ENCODE measurements at places on chromosomes 3 and 15.
A peak's percentile ranks its signal among the peaks of the same experiment; 100 is the strongest.

- no peaks in the 10 kb centered on the region for H3K4me1 ChIP-seq
- no peak for DNase-seq
- no peak overlapping the region for H3K4me3 ChIP-seq
- H3K36me3 ChIP-seq, result no peaks in the 10 kb centered on the region
These were observed 341.4 kb downstream of the NAALADL2 start for GRCh38 chr3:175200391-175201095.

GRCh38 chr15:64092864-64093626 lies 593 bp downstream of the CIAO2A start:
- H3K4me3 ChIP-seq, result peak overlapping the region; percentile 62
- H3K27ac ChIP-seq, result peak overlapping the region; percentile 90
- peaks cover 12% of the 10 kb centered on the region for H3K36me3 ChIP-seq
- H3K27me3 ChIP-seq, result no peaks in the 10 kb centered on the region

DNA sequence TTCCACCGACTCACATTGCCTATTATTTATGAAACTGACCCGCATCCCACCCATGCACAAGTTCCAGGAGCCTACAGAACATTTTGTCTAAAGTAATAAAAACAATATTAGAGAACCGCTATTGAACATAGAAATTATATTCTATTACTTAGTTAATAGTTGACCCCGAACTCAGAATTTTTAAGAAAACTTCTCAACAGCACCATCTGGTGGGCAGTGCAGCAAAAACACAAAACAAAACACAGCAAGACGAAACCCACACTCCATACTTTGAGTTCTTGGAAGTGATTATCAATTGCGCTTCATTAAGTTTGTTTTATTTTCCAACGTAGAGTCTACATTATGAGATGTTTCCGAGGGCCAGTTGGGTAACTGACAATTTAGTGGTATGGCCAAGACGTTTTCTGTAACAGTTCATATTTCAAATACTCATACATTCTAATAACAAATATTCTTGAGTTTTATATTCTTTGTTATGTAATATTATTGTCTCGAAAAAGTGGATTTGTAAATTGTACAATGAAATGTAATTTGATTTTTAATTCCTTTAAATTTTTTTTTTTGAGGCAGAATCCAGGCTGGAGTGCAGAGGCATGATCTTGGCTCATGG lies 24.0 kb upstream of the C3orf70 start:
- H3K27me3 ChIP-seq, result peaks cover 3% of the 10 kb centered on the region
- no peak overlapping the region for H3K27ac ChIP-seq
- no peaks in the 10 kb centered on the region for H3K4me1 ChIP-seq
- H3K36me3 ChIP-seq, result no peaks in the 10 kb centered on the region
- H3K4me3 ChIP-seq, result no peak overlapping the region
- no peak for DNase-seq

- no peak overlapping the region for H3K27ac ChIP-seq
- no peaks in the 10 kb centered on the region for H3K4me1 ChIP-seq
- H3K27me3 ChIP-seq, result no peaks in the 10 kb centered on the region
- DNase-seq, result no peak
- H3K36me3 ChIP-seq, result peaks cover 45% of the 10 kb centered on the region
These were observed 57.9 kb upstream of the SEC22A start for GRCh38 chr3:123143669-123144411.

- no peak for DNase-seq
- no peak overlapping the region for H3K27ac ChIP-seq
- H3K4me1 ChIP-seq, result no peaks in the 10 kb centered on the region
These were observed 6.9 kb upstream of the SKIC8 start for GRCh38 chr15:78306176-78306774.

All from tibial artery (tissue), 4 donors.